ENCODE measurements at places on chromosomes 1 and 21.

GRCh38 chr21:41011951-41012366, 156.0 kb upstream of the BACE2 start:
- DNase-seq: no peak

DNA sequence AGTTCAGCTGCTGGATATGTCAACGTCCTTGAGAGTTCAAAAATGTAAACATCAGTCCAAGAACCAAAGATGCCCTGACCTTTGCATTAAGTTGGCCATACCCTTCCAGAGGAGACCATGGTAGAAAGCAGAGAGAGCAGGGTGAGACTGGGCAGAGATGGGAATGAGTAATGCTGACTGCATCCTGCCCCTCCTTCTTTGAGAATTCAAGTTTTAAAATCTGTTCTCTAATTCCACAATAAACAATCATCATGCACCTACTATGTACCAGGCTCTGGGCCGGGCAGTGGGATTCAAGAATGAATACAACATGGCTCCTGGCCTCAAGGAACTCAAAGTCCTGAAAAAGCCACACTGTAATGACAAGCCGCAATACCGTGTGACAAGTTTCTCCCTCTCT, 3.9 kb upstream of the HAO2 start:
- DNase-seq: no peak

DNA sequence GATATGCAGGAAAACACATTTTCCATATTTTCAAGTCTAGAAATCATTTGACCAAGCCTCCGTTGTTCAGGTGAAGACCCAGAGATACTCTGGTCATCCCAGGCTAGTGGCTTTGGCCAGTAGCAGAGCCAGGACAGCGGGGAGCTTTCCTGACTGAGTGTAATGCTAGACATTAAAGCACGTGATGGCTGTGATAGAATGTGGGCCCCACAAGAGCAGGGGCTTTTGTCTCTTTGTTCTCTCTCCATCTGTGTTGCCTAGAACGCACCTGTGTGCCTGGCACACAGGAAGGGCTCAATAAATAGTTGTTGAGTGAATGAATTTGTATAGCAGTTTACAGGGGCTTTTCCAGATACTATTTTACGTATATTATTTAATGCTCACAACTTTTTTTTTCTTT, 9.0 kb upstream of the CORT start:
- no peak for DNase-seq

DNA sequence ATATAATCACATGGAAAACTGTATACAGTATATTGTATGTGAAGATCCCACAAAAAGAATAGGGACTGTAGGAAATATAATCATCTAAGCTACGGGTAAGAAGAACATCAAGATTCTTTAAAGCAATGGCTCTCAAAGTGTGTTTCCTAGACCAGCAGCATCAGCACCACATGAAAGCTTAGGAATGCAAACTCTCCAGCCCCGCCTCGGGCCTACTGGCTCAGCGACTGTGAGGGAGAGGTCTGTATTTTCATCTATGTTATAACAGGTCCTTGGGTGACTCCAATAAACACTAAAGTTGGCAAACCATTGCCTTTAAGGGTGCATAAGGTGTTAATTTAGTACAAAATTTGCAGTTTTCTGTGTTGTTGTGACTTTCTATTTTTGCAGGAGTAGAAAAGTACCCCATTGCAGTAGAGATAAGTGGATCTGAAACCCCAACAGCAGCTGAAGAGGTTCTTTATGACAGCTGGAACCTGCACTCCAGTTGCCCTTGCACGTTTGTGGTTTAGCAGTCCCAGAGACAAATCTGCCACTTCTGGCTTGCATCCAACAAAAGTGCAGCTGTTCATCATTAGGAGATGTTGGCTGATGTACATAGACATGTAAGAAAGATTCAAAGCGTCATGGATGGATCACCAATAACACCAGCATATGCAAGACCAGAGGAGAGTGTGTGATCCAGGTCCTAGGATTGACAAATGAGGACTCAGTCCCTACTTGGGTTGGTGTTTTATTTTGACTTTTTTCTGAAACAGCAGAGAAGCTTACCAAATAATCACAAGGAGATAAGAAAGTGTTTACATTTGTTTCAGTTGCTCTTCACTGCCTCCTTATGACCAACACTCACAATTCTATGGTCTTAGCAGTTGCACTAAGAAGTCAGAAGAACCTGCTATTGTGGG, 15.9 kb upstream of the IFNAR1 start:
- peak; percentile 95 for DNase-seq

GRCh38 chr1:12617901-12618660, at the start of gene DHRS3:
TSS of gene DHRS3 (minus strand) at chr1:12618210. CDS start at chr1:12617348, 862 bp downstream.
- peak; percentile 67 for DNase-seq

DNA sequence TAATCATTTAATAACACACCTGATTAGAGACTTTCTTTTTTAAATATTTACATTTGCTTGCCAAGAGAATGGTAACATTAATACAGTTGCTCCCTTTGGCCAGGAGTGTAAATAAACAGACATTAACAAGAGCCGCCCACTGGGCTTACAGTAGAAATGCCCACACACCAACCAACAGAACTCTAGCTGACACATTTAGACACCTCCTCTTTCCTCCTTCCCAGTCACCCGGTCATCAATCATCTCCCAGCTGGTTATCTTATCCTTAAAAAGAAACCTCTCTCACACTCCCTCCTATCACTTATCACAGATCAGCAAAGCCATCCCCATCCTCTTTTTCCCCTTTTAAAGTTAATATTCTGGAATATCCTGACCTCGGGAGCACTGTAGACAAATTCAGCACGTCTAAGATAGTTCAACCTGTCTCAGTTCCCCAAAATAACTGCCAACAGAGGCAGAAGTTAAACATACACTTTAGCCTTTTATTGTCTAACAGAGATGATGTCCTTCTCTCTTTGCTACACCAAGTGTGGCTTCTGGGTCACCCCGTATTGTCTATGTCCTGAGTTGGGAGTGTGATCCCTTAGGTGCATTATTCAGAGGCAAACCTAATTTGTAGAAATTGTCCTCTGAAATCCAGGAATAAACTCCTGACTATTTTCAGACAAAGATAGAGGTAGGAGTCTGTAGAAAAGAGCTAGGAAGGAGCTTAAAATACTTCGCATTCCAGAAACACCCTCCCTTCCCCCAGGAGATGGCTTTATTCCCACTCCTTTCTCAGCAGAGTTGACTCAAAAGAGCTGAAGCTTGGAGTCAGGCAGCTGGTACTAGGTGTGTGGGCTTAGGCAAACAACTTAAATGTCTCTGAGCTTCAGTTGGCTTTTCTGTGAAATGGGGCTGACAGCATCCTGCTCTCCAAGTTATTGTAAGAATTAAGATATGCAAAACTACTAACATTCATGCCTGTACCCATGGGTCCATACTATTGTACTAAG, 8.8 kb downstream of the MYCL start:
- no peak for DNase-seq

- DNase-seq: no peak
These were observed 24.2 kb downstream of the MPZ start for GRCh38 chr1:161285521-161285920.

- DNase-seq: no peak
These were observed 312.1 kb downstream of the DISC1 start for GRCh38 chr1:231938711-231939110.

DNA sequence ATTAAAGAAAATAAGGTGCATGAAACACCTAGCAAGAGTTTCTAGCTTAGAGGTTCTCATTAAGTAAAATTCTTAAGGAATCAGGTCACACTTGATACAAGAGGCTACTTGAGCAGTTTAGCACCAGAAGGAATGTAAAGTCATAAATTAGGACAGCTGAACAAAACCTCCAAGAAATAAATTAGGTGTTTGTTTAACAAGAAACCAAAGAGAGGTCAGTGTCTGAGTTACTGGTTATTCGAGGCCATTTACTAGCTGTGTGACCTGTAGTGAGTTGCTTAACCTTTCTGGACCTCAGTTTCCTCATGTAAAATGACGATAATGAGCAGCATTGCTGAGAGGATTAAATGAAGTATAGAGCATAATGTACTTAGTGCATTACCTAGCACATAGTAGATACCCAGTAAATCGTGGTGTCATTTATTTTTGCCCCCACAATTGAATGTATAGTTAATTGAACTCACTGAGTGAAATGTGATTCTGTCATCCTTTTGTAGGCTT, 908 bp upstream of the ELK4 start:
- DNase-seq: peak; percentile 34

DNA sequence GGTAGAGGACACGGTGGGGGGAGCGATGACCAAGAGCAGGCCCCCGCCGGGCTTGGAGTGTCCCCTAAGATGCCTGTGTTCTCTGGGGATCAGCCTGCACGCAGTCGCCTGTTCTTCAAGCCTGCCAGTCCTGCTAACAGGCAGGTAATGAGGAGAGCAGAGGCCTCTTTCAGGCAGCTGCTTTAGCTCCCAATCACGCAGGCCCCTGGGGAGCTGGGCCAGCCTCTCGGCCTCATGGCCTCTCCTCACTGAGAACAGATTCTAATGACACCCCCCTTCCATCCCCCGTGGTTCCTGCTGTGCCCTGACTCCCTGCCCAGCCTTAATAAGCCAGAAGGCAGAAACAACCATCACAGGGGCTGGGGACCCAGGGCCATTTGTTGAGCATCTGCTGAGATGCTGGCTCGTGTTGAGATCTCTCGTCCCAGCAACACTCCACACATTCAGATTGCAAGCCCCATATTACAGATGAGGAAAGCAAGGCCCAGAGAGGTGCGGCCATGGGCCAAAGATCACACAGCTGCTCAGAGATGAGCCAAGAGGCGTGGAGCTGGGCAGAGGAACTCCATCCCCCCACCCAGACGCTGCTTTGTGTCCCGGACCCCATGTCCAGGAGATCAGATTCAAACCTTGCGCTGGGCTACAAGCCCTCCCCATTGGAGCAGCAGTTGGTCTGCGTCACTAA, 71.6 kb upstream of the CASZ1 start:
- DNase-seq: peak; percentile 52

GRCh38 chr1:221837896-221838295, 96.0 kb upstream of the DUSP10 start:
- no peak for DNase-seq

DNA sequence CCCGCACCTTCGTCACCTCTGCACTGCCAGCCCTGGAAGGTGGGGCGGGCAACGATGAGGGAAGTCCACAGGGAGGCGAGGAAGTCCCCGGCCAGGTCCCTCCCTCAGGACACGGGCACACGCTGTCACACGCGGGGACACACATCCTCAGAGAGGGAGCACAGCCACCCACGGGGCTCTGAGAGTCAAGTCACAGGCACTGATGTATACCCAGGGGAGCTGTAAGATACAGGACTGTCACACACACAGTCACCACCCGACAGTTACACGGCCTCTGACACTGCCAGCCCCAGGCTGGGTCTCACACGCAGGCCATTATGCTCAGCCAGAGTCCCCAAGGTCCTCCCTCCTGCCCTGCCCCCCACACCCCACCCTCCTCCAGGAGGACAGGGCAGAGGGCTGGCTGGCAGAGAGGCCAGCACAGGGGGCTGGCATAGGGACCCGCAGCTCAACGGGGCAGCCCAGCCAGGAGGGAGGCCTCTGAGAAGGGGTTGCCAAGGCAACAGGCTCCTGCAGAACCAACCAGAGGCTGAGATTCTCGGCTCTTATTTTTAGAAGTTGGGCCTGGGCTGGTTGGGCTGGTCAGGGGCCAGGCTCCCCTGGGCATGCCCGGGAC, 17.7 kb upstream of the ADGRB2 start:
- DNase-seq: no peak

DNA sequence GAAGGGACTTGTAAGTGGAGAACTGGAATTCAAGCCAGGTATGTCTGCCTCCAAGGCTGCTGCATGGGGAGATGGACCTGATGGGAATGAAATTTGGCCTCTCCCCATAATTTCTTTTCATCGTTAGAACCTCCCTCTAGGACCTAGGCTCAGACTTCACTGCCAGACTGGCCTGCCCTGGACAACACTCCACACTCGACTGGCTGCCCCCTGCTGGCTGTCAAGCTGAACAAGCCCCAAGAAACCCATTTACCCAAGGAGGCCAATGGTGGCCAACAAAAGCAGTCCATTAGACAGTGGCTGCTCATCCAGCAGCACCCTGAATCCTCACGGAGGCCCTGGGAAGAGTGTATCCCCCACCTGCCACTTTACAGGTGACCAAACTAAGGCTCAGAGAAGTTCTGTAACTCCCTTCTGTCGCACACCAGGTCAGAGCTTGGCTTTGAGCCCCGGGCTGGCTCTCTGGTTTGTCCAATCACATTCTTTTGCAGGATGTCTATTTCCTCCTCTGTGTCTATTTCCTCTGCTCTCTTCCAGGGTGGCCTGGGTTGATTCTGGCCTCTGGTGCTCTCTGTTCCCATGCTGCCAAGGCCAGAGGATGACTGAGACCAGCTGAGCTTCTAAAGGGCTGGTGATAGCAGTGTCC, 3.8 kb downstream of the RNF186 start:
- DNase-seq: no peak

DNA sequence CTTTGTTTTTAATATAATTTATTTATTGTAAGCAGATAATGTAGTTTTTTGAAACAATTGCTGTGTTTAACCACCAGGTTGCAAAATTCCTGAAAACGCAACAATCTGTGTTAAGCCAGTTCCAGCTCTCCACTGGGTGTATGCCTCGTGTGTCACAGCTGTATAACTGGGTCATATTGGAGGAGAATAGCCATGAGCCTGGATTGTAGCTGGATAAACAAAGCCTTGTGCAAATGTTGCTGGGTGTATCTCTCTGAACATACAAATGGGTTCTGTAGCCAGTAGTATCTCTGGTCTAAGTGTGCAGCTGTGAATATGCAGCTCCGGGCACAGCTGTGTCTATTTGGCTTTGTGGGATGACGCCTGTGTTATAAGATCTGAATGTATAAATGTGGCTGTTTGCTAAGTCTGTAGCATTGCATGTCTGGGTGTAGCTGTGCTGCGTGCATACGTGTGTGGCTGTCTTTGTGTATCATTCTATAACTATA, 2.8 kb downstream of the TCEA3 start:
- DNase-seq: no peak

GRCh38 chr1:94345148-94345721, 73.0 kb upstream of the ABCD3 start:
- no peak for DNase-seq

DNA sequence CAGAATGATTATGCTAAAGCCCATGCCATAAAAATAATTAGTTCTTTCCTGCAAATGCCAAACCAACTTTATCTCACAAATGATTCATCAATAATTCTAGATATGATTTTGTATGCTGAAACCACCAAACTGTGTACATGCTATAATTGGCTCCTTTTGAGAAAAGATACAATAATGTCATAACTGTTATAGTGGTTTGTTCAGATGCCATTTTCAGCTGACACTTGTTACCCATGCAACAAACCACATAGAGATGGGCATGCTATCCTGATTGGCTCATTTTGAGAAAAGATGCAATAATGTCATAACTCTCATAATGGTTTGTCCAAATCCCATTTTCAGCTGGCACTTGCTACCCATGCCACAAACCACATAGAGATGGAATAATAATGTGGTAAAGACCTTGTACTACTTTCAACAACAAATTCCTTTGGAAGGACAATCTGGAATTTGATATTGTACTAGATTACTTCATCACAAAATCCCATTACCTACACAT, 283.8 kb downstream of the TPR start:
- no peak for DNase-seq

DNA sequence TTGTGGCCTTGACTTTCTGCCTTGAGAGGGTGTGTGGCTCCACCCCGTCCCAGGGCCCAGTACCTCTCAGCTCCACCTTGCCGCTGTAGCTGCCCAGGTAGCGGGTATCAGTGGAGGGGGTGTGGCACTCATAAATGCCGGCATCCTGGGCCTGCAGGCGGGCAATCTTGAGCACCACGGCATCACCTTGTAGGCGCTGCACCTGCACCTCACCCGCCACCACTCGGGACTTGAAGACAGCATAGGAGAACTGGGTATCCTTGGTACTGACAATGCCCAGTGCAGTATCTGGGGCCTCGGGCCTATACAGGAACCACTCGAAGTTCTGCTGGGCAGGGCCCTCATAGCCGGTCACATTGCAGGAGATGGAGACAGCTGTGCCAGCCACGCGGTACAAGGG, 3.6 kb downstream of the IGSF8 start:
- no peak for DNase-seq
